NCI-H2107 (cell line): ENCODE measurements at places on chromosomes 7 and 10.
A peak's percentile ranks its signal among the peaks of the same experiment; 100 is the strongest.

DNA sequence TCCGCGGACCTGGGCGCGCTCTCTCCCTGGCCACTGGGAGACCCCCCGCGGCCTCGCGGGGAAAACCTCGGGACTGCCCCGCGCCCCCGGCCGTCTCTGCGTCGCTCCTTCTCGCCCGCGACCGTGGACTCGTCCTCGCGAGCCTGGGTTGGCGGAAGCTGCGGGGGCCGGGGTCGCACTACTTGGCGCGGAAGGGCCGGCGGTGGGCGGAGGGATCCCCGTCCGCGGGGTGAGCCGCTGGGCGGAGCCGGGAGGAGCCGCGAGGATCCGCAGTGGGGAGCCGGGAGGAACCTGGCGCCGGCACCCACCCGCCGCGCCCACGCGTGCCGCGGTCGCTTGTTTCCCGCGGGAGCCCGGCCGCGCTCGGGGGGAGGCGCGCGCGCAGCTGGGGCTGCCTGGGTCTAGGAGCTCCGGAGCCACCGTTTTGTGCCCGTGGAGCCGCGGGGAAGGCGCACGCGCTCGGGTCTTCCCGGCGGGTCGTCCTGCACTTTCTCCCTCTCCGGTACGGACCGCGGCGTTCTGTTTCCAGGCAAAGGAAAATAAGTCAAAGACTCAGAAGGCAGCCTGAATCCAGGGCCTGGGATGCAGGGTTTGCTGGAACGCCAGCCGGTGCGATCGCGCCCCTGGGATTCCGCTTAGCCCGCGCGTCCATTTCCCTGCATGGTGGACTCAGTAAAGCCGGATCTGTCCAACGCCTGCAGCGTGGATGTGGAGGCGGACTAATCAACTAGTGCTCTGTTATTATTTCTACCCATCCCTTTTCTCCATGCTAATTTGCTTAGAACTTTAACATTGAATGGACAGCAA lies 28.7 kb upstream of the KMT2C start:
- DNase-seq: peak; percentile 69

DNA sequence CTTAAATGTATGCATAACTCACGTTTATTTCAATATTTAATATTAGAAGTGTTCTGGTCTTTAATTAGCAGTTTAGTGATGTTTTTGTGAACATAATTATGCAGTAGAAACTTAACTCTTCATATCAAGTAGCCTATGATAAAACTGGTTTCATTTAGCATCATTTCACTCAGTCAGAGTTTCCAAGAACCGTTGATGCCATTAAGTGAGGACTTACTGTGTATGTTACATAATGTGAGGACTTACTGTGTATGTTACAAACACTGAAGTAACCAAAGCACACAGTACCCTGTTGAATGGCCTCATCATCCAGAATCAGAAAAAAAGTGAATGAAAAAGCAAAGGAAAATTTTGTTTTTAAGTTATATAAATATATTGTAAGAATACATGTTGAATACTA lies 32.9 kb upstream of the PBLD start:
- DNase-seq: no peak

DNA sequence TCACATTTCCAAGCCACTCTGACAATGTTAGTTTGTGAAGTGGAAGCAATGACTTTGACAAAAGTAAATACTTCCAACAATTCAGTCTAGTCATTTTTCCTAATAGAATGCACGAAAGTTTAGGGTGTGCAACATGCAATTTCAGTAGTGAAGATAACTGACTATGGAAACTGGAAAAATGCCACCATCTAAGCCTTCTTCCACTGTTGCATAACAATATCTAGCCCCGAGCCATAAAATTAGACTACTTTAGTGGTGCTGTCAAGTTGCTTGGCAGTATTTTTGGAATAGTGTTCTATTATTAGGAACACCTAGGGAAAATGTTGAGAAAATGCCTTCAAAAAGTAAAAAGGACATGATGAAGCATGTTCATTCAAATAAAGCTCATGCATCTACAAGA lies 17.9 kb downstream of the SEMA3A start:
- DNase-seq: no peak

GRCh38 chr7:93575555-93576399 lies 1.3 kb upstream of the CALCR start:
- DNase-seq: no peak

DNA sequence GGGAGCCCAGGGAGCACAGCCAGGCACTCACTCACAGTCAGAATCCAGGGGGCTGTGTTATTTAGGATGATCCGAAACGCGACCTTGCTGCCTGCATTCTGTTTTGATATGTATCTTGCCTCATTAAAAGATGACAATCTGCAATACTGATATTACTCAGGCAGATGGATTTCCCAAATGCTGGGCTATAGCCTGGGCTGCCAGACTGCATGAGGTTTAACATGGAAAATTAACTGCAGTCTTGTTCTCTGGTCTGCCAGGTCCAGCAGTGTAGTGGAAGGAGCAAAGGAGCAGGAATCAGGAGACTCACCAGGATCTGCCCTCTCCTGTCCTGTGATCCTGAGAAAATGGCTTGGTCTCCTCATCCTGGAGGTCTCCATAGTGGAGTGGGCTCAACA lies 258.1 kb downstream of the PAXIP1 start:
- no peak for DNase-seq

GRCh38 chr10:88493691-88494483 lies 89.2 kb downstream of the RNLS start:
- no peak for DNase-seq

GRCh38 chr7:156376317-156376716 lies 264.3 kb upstream of the RNF32 start:
- no peak for DNase-seq

DNA sequence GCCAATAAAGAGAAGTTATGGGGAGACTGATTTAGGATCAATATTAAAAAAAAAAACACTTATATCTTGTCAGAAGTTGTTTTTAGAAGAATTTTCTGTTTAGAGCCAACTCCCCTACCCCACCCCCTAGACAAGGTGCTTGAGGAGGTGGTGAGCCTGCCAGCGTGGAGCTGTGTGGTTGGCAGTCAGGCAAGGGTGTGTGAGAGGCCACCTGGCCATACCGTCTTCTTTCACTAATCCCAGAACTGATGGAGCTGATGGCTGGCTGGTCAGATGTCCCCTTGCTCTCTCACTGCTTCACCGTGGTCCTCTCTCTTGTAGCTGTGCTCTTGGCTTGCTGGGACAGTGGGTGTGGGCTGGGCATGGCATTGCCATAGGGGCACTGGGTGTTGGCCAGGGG lies 34.3 kb downstream of the NACAD start:
- no peak for DNase-seq

DNA sequence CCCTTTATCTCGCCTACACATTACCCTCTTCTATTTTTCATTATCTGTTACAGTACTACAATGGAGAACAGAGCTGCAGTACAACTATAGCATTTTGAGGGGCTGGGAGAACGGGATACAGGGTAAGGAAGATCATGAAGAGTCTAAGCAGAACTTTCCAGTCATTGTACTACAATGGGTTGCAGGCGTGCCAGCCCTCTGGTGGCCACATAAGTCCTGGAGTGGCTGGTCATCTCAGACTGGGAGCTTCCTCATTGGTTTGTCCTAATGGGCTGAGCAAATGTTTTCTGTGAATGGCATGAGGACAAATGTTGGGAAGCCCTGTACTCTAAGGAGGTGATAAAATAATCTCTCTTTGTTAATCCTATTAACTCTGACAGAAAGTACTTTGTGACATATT lies 33.0 kb downstream of the TMEM106B start:
- DNase-seq: no peak

DNA sequence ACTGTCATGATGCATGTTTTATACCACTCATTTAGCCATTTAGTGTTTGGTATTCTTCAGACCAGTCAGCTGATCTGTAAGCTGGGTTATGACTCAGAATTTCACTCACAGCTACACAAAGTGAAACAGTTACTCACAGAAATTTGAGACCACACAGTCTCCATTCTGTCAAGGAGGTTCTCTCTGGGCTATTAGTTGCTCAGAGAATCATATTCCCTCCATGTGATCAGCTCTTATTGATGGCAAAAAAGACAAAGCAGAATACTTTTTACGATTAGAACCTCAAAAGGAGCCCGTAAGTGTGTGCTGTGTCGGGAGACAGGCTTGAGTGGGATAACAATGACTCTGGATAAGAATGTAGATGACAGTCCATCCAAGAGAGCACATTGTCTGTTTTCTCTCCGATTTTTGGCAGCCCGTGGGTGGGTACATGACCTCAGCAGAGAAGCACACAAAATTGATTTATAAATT lies 277.6 kb upstream of the SORCS1 start:
- no peak for DNase-seq

DNA sequence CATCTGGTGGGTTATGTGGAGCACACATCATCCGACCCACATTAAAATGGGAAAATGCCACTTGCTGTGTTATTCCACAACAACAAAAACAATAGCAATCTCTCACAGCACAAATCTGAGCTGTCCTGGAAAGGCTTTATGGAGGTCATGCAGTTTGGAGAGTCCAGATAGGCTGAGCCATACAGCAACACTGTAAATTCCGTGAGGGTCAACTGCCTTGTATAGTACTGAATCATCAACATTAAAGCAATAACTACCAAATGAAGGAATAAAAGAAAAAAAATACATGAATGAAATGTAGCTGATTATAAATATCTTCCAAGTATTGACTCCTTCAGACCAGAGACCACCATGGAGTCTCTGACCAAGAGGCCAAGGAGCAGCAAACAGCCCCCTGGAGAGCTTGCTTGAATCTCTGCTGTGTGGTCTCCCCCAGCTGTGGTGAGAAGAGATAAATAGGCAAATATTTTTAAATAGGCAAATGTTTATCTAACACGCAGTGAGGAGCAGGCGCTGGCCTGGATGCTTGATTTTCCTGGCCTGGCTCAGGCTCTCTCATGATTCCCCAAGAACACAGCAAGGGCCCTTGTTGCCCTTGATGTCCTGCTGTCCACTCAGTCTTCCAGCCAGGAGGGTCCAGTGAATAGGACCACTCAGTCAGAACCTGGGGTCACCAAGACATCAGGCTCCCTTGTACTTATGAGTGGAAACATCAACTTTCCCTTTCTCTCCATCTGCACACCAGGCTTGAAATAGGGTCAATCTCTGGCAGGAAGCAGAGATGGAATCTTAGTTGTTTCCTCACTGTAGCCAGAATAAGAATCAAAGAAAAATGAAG lies 1021.3 kb downstream of the XPNPEP1 start:
- no peak for DNase-seq

DNA sequence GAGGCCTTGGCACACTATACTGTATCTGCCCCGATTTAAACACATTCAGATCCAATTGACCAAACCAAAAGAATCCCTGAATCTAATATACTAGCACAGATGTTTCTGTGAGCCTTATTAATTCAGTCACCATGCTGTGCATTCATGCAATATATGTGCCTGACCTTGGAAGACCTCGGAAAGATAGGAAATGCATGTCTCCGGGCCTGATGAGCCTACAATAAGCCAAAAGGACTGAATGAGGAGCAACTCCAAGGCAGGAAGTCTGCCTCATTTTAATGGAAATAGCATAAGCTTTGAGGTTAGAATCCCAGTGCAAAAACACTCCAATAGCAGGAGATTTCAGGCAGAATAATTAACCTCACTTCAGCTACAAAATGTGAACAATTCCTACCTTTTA lies 316.7 kb downstream of the LRRTM3 start:
- DNase-seq: no peak

DNA sequence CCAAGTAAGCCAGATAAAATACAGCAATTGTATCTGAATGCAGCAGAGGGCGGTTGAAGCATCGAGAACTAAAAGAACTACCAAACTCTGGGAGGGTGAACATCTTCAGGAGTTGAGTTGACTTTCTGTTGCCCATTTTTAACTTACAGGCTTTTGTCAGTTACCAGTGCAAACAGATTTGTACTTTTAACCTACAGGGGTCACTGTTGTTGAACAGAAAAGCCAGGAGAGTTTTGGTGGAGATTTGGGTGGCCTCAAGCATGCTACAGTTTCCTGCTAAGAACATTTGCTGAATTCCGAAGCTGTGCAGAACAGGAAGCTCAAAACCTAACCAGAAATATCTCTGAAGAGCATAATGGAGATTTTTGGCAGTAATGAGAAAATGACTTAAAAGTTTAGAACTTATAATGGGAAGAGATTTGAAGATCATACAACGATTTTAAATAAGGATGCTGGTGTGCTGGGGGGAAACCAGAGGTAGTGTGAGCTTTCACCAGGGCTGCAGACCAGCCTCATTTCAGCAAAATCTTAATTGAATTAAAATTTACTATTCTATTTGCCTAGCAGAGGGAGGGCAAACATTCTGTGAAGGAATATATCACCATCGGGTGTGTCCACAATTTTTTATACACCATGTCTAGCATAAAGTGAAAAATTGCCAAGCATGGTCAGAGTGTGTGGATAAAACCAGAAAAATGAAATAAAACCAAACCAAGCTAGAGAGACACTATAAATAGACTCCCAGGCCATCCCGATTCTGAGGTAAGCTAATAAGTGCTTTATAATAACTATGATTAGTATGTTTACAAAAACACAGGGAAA lies 208.6 kb upstream of the CCDC6 start:
- DNase-seq: no peak

DNA sequence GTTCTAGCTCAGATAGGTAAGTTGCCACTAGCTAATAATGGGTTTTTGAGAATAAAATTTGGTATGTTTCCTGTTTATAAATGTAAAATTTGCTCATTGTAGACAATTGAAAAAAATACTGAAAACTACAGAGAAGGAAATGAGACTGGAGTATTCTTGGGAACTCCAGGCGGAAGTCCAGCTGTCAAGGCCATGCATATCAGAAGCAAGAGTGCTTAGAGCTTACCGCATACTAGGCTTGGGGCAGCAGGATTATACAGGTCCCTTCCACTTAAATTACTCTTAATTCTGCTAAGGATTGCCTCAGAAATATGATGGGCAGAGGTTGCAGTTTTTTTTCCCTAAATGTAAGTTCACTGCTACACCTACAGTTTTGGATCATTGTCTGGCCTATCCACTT lies 26.6 kb downstream of the UMAD1 start:
- DNase-seq: no peak

DNA sequence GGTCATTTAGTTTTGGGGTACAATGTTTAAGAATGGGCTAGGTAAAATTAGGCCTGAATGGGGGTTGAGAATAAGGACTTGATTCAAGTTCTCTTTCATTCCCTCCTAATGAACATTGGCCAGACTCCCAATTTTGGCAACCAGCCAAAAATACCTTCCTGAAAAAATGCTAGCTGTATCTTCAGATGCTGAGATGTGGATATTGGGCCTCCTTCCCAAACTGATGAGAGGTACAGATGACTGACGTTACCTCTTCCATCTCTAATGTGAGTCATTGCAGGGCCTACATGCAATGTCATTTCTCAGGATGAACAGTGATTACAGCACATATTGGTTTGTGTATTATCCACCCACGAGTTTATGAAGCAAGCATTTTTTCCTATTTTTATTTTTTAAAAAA lies 151.6 kb downstream of the SND1 start:
- no peak for DNase-seq
